Chondrocyte (in vitro differentiated cells): ENCODE measurements at places on chromosomes 4 and X. TPM values are rescaled to one million over a fixed set of nuclear protein-coding genes. Genes with fewer than 3 reads are reported as not detected.

GRCh38 chr4:142202404-142203332 is 566.3 kb downstream of the IL15 start:
- DNase-seq, result no peak

GRCh38 chr4:176333076-176333475 is 13.3 kb downstream of the SPCS3 start:
- no peak for DNase-seq

GRCh38 chr4:80180743-80181142 is 16.6 kb upstream of the PRDM8 start:
- no peak for DNase-seq

- no peak for DNase-seq
Observed at GRCh38 chr4:149706942-149707341, 108.7 kb downstream of the IQCM start.

GRCh38 chr4:5883916-5884315 is 9.0 kb downstream of the CRMP1 start:
- DNase-seq, result no peak

DNA sequence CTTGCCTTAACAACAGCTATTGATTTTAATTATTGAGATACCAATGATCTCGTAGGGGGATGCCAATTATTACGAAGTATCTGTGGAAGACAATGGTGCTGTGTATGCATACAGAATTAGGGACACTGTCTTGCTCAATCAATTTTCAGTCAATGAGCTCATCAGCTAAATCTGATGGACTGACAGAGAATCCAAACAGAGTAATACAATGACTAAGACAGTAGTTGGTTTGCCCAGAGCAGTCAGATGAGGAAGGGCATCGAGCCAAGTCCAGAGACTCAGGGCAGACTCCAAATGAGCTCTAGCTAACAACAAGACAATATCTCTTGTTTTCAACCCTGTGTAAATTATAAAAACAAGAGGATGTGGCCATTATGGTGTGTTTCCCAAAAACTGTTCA is 14.7 kb upstream of the GSX2 start:
- DNase-seq, result no peak

DNA sequence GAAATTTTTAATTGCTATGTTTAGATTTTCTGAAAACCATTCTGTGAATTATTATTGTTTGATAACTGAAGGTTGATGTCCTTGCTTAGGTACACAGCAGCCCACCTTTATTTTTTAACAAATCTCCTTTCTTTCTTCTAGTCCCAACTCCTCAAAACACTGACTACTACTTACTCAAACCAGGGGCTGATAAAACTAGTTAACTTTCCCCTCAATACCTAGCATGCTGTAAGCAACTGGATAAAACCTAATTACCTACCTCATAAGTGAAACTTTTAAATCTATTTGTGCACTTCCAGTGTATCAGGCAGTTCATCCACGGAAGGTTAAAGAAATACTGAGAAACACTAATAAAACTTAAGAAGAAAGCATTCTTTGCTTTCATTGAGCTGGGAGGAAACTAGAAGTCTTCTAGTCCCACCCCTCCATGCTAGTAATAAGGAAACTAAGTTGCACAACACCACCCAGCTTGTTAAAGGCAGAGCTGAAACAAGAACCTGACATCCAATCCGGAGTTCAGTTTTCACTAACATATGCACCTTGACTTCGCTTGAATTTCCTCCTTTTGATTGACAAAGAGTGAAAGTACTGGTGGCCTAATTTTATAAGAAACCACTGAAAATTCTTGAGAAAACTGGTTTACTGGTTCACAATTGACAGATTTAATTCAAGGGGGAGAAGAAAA is 180.2 kb upstream of the TET2 start:
- no peak for DNase-seq

DNA sequence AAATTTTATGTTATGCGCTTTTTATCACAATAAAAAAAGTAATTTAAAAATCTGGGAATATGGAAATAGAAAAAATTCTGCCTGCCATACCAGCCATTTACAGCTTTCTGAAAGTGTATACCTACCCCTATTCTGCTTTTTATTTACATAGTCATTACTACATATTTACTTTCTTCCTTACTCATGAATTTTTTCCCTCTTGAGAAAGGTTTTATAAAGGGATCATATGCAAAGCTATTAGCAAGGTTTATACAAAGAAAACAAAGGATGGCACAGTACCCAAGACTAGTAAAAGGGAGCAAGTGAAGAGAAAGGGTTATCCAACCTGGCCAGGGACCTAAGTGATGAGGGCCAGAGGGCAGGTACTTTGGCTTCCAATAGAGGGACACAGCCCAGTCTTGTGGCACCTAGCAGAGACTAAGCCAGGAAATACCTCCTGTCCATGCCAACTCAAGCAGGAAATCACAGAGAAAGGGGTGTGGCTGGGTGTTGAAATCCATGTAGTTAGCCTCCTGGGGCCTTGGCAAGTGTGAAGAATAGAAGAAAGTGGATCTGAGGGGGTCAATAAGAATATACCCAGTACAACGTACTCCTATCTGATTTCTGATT is 207.3 kb upstream of the VEGFC start:
- no peak for DNase-seq

GRCh38 chr4:173189117-173189693 is 20.6 kb downstream of the GALNT7 start:
- DNase-seq, result no peak

DNA sequence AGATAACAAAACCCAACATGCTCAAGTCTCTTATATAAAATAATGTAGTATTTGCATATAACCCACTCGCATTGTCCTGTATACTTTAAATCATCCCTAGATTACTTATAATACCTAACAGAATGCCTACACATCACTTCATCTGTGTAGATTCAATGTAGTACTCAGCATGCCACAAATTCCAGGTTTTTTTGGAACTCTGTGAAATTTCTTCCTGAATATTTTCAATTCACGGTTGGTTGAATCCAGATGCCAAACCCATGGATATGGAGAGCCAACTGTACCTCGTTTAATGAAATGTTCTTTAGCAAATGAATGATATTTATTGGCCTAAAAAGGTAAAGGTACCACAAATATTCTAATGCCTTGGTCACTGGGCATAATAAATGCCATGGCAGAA is 24.8 kb downstream of the CCNI start:
- DNase-seq, result no peak

DNA sequence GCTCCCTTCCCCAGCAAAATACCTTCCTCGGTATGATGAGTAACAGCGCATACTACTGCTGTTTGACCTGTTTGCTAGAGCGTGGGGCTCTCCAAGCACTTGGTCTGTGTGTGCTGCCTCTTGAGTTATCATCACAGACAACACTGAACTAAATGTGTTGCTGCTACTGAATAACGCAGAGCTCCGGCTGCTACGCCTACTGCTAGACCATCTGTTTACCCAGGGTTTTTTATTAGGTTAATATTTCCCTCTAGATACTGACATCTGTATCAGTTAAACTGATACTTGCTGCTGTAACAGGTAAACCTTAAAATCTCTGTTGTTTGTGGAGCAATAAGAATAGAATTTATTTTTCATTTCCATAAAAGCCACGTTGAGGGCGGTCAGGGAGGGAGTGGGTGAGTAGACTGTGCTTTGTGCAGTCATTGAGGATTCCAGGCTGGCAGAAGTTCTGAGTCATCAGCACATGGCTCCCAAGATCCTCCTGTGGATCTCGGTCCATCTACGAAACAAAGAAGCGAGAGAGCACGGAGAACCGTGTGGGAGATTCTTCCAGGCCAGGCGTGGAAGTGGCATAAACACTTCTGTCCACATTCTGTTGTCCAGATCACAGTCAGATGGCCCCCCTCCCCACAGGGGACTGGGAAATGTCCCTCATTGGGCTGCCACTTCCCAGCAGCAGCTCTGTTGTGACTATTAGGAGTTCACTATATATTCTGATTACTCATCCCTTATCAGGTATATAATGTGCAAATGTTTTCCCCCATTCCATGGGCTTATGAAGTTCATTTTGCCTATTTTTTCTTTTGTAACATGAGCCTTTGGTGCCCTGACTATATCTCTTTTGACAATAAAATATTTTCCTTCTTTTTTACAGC is 14.1 kb downstream of the GRK4 start:
- no peak for DNase-seq

DNA sequence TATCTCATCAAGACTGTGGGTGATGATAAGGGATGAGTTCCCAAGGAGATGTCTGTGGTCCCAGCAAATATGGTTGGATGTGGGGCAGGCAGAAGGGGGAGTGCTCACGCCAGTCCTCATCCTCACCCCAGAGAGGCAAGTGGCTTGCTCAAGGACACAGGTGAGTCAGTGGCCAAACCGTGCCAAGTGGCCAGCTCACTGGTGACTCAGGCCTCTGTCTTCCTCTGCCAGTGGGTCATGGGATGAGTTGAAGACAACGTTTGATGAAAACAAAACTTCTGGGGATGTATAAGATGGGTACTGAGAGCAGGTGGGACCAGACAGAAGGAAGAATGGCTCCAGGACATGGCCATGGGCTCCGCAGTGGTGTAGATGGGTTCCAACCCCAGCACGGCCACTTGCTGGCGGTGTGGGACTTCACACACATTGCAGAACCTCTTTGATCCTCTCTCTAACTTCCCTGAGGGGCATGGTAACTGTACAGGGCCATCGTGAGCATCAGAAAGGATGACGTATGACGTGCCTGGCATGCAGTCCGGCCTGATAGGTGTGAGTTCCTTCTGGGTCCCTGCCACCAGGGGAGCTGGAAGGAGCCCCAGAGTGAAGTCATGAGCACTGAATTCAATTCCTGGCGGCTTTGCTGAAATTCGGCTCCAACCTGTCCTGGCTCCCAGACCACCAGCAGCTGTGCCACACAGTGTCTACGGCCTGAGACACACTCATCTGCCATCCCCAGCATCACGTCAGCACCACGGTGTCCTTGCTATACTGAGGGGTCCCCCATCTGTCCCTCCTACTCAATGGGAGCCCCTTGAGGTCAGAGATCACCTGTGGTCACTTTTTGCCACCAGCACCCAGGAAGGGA is 41.3 kb upstream of the GPR78 start:
- peak; percentile 51 for DNase-seq

GRCh38 chr4:89535251-89535650 is 227.7 kb upstream of the GPRIN3 start:
- no peak for DNase-seq

DNA sequence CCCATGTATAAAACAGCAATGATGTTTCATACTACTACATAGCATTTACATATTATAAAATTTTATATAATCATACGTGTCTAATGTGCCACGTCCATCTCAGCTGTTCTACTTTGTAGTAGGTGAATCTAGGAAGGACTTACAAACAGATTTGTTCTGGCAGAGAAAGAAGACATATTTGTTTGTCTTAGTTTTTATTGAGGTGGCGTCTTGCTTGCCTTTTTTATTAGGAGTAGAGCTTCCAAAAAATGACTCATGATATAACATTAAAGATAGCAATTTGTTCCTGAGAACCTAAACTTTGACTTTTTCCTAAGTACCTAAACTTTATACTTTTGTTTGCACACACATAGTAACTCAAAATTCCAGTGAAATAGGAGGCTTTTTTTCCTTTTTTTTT is 64.6 kb downstream of the CLDN22 start:
- DNase-seq, result no peak

- no peak for DNase-seq
Observed at GRCh38 chr4:86398187-86398586, 38.3 kb upstream of the MAPK10 start.

- DNase-seq, result peak; percentile 94
Observed at GRCh38 chr4:687048-687970, 1.6 kb downstream of the SLC49A3 start.

GRCh38 chr4:30856795-30857564 is 136.8 kb downstream of the PCDH7 start:
- no peak for DNase-seq

- DNase-seq, result no peak
Observed at GRCh38 chr4:30283336-30283735, 436.8 kb upstream of the PCDH7 start.

DNA sequence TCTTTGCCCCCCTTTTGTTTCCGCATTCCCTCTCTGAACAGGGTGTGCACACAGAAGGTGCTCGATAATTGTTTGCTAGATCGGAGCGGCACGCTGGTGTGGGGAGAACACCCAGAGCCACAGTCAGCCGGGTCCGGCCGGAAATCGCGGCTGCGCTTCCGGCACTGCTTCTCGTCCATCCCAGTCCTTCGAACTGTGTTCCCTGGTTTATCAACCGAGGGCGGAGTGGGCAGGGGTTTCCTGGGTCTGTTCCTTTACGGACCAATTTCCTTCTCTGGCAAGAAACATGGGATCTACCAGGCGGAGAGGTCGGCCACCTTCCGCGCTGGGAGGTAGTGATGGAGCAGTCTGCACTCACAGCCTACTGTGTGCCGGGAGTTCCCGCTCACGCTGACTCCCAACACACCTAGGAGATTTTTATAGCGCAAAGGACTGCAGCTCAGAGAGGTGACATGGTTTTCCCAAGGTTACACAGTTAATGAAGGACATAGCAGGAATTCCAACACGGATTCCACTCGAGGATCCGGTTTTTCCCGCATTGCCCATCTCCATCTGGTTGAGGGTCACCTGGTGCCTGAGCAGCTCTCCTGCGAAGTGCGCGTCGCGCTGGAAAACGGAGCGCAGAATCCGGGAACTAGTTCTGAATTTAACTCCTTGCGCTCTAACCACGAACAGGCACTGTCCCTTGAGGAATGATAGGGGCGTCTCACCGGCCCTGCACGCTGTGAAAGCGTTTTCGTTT is 6.8 kb downstream of the MSX1 start:
- DNase-seq, result no peak

DNA sequence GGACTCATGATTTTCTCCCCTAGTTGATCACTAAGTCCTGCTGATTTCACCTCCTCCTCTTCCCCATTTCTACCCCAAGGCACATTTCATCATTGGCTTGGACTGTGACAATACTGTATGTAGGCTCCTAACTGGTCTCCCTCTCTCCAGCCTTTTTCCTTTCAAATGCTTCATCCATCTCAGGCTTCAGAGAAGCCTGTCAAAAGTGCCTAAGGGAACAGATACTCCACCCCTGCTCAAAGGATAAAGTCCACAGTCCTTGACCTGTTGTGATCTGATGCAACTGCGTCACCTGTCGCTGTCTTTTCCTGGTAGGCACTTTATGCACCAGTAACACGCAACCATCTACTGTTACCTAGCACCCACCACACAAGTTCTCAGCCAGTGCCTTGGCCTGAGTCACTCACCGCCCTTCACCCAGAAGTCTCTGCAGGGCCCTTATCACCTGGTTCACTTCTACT is 12.8 kb downstream of the SCARB2 start:
- DNase-seq, result no peak

- no peak for DNase-seq
Observed at GRCh38 chr4:154591890-154592289, 1.3 kb upstream of the FGA start.

GRCh38 chr4:7134737-7135388 is 57.5 kb upstream of the SORCS2 start:
- DNase-seq, result peak; percentile 77

The CENPVL3 gene
- 0.17 TPM in 1 of 3 replicates, not detected in the others for total RNA-seq

The METAP1 gene
- total RNA-seq, result 32.3 to 35.2 TPM (median 34.0 TPM) in 3 replicates

The BEND4 gene
- total RNA-seq, result not detected in 3 replicates

The REELD1 gene
- not detected in 3 replicates for total RNA-seq

The UCP1 gene
- not detected in 3 replicates for total RNA-seq

The HTT gene
- total RNA-seq, result 27.3 to 54.7 TPM (median 38.5 TPM) in 3 replicates

The ADH6 gene
- total RNA-seq, result 0.19 TPM in 1 of 3 replicates, not detected in the others

The FBXW7 gene
- 18.0 to 23.3 TPM (median 21.4 TPM) in 3 replicates for total RNA-seq

The TENM3 gene
- total RNA-seq, result 87.0 to 135 TPM (median 87.6 TPM) in 3 replicates

The PFKFB1 gene
- total RNA-seq, result 0.25 to 0.31 TPM in 2 of 3 replicates, not detected in the other
